Activated T-helper 1 cell treated with anti-CD3 and anti-CD28 coated beads, Interleukin-12 subunit alpha, Interleukin-12 subunit beta, Interleukin-2, Interleukin-4 antibody, amounts not matched to agents 30 ng/mL and 10 ng/mL and 1 ng/mL, durations not matched to agents 14 hours and 24 hours and 36 hours (primary cell): ENCODE measurements at places on chromosomes 16 and 17. TPM values are rescaled to one million over a fixed set of nuclear protein-coding genes. Genes with fewer than 3 reads are reported as not detected.
A peak's percentile ranks its signal among the peaks of the same experiment; 100 is the strongest.

NSRP1 gene
- 32.4 and 35.3 TPM in 2 replicates for total RNA-seq

DNA sequence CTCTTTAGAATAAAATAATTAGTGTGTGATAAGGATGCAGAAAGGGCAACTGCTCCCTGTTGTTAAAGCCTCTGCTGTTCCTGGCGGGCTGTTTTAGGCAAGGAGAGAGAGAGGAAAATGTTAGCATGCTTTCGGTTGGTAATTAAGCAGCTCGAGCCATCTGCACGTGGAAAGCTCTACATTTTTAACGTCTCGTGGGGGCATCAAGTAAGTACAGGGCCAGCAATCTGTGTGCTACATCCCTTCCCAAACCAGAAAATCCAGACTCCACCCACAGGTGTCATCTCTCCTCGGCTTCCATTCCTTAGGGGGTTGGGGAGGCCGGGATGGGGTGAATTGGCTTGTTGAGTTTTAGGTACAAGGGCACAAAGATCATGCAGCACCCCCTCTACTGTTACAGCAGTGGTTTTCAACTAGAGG, 62.4 kb upstream of the MARCHF10 start:
- DNase-seq, result no peak

DNA sequence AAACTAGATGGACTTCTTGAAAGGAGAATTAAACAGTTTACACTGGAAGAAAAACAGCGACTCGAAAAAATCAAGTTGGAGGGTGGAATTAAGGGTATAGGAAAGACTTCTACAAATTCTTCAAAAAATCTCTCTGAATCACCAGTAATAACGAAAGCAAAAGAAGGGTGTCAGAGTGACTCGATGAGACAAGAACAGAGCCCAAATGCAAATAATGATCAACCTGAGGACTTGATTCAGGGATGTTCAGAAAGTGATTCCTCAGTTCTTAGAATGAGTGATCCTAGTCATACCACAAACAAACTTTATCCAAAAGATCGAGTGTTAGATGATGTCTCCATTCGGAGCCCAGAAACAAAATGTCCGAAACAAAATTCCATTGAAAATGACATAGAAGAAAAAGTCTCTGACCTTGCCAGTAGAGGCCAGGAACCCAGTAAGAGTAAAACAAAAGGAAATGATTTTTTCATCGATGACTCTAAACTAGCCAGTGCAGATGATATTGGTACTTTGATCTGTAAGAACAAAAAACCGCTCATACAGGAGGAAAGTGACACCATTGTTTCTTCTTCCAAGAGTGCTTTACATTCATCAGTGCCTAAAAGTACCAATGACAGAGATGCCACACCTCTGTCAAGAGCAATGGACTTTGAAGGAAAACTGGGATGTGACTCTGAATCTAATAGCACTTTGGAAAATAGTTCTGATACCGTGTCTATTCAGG, 85.0 kb downstream of the C17orf58 start:
- DNase-seq, result no peak

GRCh38 chr16:10987361-10988163, 43.2 kb downstream of the CLEC16A start:
- DNase-seq, result no peak

DNAH9 gene
- not detected in 2 replicates for total RNA-seq

LHX1 gene
- 0.17 and 0.36 TPM in 2 replicates for total RNA-seq

DNA sequence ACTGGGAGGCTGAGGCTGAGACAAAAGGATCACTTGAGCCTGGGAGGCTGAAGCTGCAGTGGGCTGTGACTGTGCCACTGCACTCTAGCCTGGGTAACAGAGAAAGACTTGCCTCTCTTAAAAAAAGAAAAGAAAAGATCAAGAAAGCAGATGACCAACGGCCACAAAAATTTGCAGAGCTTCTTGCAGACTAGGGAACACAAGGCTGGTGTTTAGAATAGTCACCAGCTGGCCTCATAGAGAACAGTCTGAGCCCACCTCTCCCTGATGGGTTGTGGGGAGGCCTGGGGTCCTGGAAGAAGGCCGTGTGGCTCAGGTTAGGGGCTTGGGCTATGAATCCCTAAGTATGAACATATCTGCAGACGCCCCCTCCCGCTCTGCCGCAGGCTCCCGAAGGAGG, 73.7 kb upstream of the MED9 start:
- no peak for DNase-seq

- DNase-seq, result no peak
These were observed 857 bp downstream of the GOT2 start for GRCh38 chr16:58733248-58733670.

G6PC1 gene
- not detected in 2 replicates for total RNA-seq

GRCh38 chr16:84854759-84855158, 35.0 kb downstream of the CRISPLD2 start:
- DNase-seq, result no peak

- DNase-seq, result no peak
These were observed 543 bp downstream of the TMUB2 start for GRCh38 chr17:44187131-44187899.

DNA sequence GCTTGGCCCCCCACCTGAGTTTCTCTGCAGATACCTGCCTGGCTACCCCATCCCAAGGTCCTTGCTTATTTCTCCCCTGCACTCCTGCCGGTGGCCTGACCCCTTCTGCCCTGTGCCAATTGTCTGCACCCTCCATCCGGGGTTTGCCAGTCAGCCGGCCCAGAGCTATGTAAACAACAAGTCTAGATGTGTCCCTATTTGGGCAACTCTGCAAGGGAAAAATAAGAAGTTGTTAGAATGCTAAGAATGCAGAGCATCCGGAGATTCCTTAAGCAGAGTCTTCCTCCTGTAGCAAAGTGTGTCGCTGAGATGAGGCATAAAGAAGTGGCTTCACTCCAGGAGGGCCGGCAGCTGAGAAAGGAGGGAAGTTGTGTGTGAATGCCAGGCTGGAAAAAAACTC, 46.6 kb downstream of the RGS9 start:
- DNase-seq, result no peak

DNA sequence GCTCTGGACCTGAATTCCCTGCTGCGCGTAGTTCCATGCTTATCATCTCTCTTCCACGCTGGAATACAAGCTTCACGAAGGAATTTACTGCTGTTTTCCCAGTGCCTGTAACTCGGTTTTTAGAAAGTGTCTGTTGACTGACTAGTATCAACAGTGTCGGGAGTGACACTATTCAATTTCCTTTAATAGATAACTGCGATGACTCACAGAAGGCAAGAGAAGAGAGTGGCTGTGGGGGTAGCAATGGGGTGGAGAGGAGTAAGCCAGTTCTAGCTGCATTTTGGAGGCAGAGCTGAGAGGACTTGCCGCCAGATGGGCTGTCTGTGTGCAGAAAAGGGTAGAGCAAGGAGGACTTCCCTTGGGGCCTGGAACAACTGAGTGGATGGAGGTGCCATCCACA, 25.2 kb downstream of the B4GALNT2 start:
- DNase-seq, result no peak

GRCh38 chr16:86924537-86924936, 346.2 kb downstream of the FOXL1 start:
- no peak for DNase-seq

DNA sequence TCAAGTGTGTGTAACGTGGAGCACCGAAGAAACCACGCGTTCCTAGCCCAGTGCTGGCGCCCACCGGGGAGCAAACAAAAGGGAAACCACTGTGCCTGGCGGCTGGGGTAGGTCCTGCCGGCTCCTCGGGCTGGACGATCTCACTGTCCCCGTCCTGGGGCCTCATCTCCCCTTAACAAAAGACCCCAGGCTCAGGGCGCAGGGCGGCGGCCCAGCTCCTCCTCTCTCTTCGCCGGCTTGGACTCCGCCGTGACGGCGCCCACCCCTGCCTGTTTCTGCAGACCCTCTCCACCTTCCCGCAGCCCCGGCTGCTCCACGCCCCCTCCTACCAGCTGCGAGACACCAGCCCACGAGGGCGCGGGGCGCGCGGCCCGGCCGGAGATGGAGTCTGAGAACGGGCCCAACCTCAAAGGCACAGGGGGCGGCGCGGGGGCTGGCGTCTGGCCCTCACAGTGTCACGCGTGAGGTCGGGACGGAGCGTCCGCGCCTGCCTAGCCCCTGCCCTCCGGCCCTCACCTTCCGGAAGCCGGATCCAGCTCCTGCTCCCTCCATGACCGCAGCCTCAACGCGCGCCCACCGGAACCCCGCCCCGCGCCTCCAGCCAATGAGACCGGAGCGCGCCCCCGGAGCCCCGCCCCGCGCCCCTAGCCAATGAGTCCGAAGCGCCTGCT, at the start of gene CENPX:
Gene CENPX (minus strand): TSS at position 569 of the 671 bp plus-strand sequence. CDS start 17 bp downstream, at position 552.
- DNase-seq, result no peak

GRCh38 chr16:29926711-29927052, 656 bp upstream of the KCTD13 start:
- no peak for DNase-seq

KRT12 gene
- total RNA-seq, result not detected in 2 replicates

GRCh38 chr16:84599521-84600202, 18.2 kb downstream of the COTL1 start:
- DNase-seq, result peak; percentile 46

DNA sequence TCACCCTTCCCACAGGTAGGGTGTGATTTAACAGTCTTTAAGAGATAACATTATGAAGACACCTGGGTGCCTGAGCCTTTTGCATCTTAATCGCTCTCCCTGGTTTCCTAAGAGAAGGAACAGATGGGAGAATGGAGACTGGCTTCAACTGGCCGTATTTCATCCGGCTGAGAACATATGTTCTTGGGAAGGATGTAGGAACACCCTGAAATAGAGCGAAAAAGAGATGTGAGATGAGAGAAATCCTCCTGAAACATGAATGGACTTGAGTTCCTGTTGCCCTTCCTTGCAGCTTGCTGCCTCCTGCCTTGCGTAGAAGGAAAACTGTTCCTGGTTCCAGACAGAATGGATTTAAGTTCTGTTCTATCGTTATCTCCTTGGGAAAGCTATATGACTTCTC, 385.4 kb upstream of the RBFOX1 start:
- DNase-seq, result no peak

KRTAP9-4 gene
- total RNA-seq, result not detected in 2 replicates

GRCh38 chr17:44023545-44024270, 8.9 kb upstream of the TMEM101 start:
- no peak for DNase-seq

DNA sequence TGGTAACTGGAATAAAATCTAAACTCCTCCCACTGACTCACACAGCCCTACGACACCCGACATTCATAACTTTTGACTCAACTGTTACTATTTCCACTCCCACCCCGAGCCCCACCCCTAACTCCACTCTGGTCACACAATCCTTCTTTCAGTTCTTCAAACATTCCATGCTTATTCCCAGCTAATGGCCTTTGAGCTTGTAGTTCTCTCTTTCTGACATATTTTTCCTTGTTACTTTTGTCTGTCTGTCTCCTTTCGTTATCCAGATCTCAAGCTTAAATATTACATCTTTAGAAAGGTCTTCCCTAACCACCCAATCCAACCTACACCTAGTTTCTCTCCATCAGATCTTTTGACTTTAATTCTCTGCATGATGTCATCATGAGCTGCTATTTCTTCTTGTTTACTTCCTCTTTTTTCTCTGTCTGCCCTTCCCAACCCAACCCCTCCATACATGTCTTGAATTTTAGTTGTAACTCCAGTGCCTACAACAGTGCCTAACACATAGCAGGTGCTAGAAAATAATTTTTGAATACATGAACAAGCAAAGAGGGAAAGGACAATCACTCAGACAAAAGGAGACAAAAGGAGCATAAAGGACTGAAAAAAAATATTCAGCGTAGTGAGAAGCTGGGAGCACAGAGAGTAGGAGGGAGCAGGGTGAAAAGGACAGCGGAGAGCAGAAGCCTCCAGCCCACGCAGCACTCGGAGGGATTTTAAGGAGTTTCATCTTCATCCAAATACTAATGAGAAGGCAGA, 65.2 kb upstream of the SMIM36 start:
- no peak for DNase-seq

TPSB2 gene
- not detected in 2 replicates for total RNA-seq

MYH13 gene
- not detected in 2 replicates for total RNA-seq

DNA sequence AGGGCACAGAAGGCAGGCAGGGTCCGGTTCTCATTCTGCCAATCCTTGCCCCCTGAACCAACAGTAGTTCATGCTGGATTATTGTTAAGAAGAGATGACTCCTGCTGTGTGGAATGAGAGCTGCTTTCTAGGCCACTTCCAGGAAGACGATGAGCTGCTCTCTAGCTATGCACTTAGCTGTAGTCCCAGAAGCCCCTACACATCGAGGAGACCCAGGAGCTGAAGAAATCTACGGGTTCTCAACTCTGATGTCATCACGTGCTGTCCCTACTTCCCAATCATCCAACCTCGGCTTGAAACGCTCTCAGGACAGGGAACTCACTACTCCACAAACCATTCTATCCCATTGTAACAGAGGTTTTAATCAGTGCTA, 29.0 kb upstream of the EMP2 start:
- no peak for DNase-seq

DNA sequence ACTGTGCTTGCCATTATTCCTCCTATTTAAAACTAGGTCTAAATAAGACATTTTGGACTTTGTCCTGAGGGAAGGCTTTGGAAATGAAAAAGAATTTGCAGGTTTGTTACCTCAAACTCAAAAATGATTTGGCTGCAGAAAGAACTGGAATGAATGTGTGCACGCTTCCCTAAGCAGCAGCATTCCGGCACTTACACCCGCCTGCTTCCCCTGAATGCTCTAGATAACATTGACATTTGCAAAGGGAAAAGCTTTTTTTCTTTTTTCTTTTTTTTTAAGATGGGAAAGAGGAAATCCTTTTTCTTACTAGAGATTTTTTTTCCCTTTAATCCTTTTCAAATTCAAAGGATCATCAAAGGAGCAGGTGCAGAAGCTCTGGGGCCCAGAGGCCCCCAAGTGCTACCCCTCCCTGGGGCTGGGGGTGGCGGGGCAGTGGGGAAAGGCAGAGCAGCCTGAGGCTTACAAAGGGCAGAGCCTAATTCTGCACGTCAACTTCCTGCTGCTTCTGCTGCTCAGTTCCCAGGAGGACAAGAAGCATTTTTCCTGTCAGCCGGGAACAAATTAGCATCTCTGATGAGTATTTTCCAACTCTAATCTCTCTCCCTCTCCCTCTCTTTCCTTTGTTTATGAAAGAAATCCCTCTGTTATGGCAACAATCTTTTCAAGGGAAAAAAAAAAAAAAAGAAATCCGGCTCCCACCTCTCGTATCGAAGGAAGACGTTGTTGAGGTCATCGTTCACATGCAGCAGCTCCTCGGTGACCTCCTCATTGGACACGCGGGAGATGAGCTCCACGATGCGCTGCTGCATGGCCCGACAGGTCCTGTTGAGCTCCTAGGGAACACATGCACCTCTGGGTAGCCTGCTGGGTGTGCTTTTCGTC, 32.1 kb upstream of the SREBF1 start:
- no peak for DNase-seq

- no peak for DNase-seq
These were observed 8.0 kb upstream of the MYL4 start for GRCh38 chr17:47201166-47201565.

GRCh38 chr16:88767546-88768070, 17.4 kb downstream of the PIEZO1 start:
- DNase-seq, result no peak

- no peak for DNase-seq
These were observed 164.6 kb downstream of the RPTOR start for GRCh38 chr17:80709090-80709695.

GRCh38 chr17:76868669-76869495, 678 bp downstream of the MGAT5B start:
- no peak for DNase-seq

DNA sequence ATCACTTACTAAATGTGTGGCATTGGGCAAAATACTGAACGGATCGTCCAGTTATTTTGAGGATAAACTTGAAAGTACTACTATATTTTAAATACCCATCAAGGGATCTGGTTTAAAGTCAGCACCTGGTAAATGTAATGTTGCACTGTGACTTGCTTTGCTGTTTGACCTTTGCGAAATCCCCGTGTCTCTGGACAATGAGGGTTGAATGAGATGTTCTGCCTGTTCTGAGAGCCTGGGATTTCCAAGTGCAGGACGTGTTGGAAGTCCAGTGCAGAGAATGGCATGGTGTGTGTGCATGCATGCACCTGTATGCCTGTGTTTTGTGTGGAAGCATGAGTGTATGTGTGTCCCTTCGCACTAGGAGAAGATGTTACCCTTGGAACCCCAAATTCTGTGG, 106.6 kb downstream of the N4BP1 start:
- no peak for DNase-seq
